Activated T-cell treated with anti-CD3 and anti-CD28 coated beads, Interleukin-2, amount 50 U/mL, for 72 hours (primary cell): ENCODE measurements at places on chromosomes 4 and X. TPM values are rescaled to one million over a fixed set of nuclear protein-coding genes. Genes with fewer than 3 reads are reported as not detected.

- no peaks in the 10 kb centered on the region for H3K36me3 ChIP-seq
- no peak overlapping the region for H3K27ac ChIP-seq
- peaks cover 38% of the 10 kb centered on the region for H3K27me3 ChIP-seq
- no peak for DNase-seq
- no peak overlapping the region for H3K4me3 ChIP-seq
These were observed 99.5 kb downstream of the COX18 start for GRCh38 chr4:72969976-72970375.

DNA sequence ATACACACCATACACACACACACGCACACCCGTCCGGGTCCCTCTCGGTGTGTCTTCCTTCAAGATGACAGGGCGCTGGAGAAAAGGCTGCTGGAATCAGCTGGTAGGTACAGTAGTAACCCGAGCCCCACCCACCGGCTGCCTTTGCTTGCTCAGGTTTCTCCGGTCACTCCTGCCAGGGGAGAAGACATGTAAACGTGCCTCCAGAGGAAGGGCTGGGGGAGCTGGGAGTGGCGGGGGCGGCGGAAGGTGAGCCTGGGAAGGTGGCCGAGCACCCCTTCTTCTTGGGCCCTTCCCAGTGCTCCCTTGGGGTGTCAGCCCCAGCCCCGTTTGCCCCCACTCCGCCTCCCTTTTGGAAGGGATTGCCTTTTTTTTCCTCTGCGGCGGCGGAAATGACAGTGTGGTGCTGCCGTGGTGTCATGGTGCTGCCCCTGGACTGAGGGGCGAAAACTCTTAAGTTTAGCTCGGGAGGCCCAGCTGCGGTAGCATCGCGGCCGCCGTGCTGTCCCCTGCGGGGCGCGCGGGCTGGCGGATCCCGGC is at the start of gene MID2:
MID2 (plus strand) TSS at position 169 of the 540 bp plus-strand sequence. CDS start 561 bp downstream, outside the sequence.
- H3K27ac ChIP-seq = peak within 1 kb of the TSS; percentile 14
- H3K4me1 ChIP-seq = peaks cover 36% of the 10 kb centered on the region
- H3K36me3 ChIP-seq = no peaks in the 10 kb centered on the region

DNA sequence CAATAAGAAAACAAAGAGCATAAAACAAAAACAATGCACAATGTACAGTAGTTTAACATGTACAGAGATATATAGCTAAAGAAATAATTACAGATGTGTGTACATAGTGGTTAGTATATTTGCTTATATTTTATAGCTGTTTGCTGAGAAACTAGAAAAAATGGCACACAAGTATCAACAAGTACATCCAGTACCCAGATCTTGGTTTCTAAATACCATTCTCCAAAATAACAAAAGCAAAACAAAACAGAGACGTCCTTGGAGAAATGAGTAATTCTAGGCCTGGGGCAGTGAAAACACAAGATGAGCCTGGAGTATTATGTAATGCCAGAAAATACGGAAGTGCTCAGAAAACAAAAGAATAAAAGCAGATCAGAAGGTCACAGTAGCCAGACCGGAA is 189.6 kb downstream of the TMEM47 start:
- H3K27ac ChIP-seq = no peak overlapping the region
- no peaks in the 10 kb centered on the region for H3K36me3 ChIP-seq
- no peak for DNase-seq
- no peak overlapping the region for H3K4me3 ChIP-seq
- H3K4me1 ChIP-seq = no peaks in the 10 kb centered on the region

The GLRB gene
- not detected for total RNA-seq

- no peak overlapping the region for H3K4me3 ChIP-seq
- peaks cover 36% of the 10 kb centered on the region for H3K27me3 ChIP-seq
- peaks cover 5% of the 10 kb centered on the region for H3K4me1 ChIP-seq
- DNase-seq = no peak
- no peak overlapping the region for H3K27ac ChIP-seq
- no peaks in the 10 kb centered on the region for H3K36me3 ChIP-seq
These were observed 87.3 kb downstream of the PJA1 start for GRCh38 chrX:69077895-69078455.

DNA sequence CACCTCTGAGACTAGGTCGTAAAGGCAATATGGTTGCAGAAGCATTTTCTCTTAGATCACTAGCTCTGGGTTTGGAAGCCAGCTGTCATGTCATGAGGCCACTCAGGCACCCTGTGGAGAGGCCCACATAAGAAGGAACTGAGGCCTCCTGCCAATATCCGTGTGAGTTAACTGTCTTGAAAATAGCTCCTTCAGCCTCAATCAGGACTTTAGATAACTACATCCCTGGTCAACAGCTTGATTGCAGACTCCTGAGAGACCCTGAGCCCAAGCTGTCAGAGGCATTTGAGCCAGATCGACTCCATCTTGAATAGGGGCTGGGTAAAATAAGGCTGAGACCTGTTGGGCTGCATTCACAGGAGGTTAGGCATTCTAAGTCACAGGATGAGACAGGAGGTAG is 15.1 kb upstream of the REPS2 start:
- no peak for DNase-seq
- no peak overlapping the region for H3K4me3 ChIP-seq
- H3K27ac ChIP-seq = no peak overlapping the region
- peaks cover 33% of the 10 kb centered on the region for H3K27me3 ChIP-seq
- no peaks in the 10 kb centered on the region for H3K36me3 ChIP-seq

- H3K4me1 ChIP-seq = no peaks in the 10 kb centered on the region
- no peak overlapping the region for H3K27ac ChIP-seq
These were observed 150.0 kb downstream of the PRKX start for GRCh38 chrX:3563451-3563850.

GRCh38 chr4:114277690-114278089 is 298.2 kb upstream of the ARSJ start:
- no peak overlapping the region for H3K27ac ChIP-seq
- no peak overlapping the region for H3K4me3 ChIP-seq
- H3K36me3 ChIP-seq = no peaks in the 10 kb centered on the region
- no peaks in the 10 kb centered on the region for H3K4me1 ChIP-seq
- no peaks in the 10 kb centered on the region for H3K27me3 ChIP-seq
- DNase-seq = no peak

GRCh38 chr4:72679666-72680065 is 110.6 kb upstream of the ADAMTS3 start:
- no peak for DNase-seq
- no peaks in the 10 kb centered on the region for H3K4me1 ChIP-seq
- no peak overlapping the region for H3K4me3 ChIP-seq

GRCh38 chr4:84767168-84767567 is 184.2 kb downstream of the CDS1 start:
- peak overlapping the region; percentile 9 for H3K27ac ChIP-seq
- no peaks in the 10 kb centered on the region for H3K36me3 ChIP-seq
- H3K4me1 ChIP-seq = no peaks in the 10 kb centered on the region
- DNase-seq = no peak
- H3K27me3 ChIP-seq = no peaks in the 10 kb centered on the region
- H3K4me3 ChIP-seq = no peak overlapping the region

DNA sequence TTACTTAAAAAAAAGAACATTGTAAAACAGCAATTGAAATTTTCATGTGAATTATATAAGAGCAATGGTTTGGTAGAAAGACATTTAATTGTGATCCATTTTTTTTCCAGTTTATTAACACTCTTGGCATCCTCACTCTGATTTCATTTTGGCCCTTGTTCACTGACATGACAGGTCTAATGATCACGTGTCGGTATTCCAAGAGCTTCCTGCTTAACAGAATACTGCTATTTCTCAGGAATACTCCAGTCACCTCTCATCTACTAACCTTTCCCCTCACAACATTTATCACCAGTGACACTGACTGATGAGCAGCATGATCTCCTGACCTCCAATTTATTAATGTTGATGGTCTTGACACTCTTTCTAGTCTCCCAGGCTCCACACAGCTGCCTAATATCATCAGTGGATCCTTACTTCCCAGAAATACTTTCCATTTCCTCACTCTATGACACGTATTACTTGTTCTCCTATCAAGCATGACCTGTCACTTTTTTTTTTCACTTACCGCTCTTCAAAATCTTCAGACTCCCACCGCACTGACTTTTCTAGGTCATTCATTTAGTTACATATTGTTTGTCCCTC is 847.8 kb upstream of the SLIT2 start:
- no peaks in the 10 kb centered on the region for H3K27me3 ChIP-seq
- no peak for DNase-seq
- H3K4me1 ChIP-seq = no peaks in the 10 kb centered on the region

- H3K4me1 ChIP-seq = no peaks in the 10 kb centered on the region
- no peak overlapping the region for H3K4me3 ChIP-seq
- no peak for DNase-seq
- H3K36me3 ChIP-seq = peaks cover 5% of the 10 kb centered on the region
These were observed 85.9 kb downstream of the PRKX start for GRCh38 chrX:3627594-3627993.

- peaks cover 69% of the 10 kb centered on the region for H3K4me1 ChIP-seq
- H3K27me3 ChIP-seq = peaks cover 7% of the 10 kb centered on the region
These were observed 45.8 kb upstream of the CLCN4 start for GRCh38 chrX:10110984-10111363.

GRCh38 chr4:104575278-104575677 is 80.6 kb upstream of the CXXC4 start:
- no peak overlapping the region for H3K4me3 ChIP-seq
- H3K4me1 ChIP-seq = no peaks in the 10 kb centered on the region
- no peak overlapping the region for H3K27ac ChIP-seq
- H3K27me3 ChIP-seq = no peaks in the 10 kb centered on the region
- DNase-seq = no peak

DNA sequence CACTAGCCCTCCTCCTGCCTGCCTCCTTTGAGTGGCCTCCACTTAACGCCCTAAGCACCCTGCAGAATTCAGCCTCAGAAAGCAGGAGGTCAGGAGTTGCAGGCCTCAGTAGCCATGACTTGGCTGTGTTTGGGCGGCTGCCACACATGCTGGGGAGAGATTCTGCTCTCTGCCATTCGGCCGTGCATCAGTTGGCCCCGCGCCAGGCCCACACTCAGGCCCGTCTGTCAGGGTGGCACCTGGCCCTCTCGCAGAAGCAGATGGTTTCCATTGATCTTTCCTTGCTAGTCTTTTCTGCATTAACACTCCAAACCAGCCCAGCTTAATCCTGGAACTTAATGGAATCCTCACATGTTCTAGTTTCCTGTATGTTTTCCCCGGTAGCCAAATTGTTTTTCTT is 30.7 kb upstream of the ATP6AP2 start:
- no peak for DNase-seq
- H3K4me3 ChIP-seq = no peak overlapping the region
- no peaks in the 10 kb centered on the region for H3K36me3 ChIP-seq
- H3K27me3 ChIP-seq = peaks cover 54% of the 10 kb centered on the region
- no peak overlapping the region for H3K27ac ChIP-seq
- no peaks in the 10 kb centered on the region for H3K4me1 ChIP-seq

DNA sequence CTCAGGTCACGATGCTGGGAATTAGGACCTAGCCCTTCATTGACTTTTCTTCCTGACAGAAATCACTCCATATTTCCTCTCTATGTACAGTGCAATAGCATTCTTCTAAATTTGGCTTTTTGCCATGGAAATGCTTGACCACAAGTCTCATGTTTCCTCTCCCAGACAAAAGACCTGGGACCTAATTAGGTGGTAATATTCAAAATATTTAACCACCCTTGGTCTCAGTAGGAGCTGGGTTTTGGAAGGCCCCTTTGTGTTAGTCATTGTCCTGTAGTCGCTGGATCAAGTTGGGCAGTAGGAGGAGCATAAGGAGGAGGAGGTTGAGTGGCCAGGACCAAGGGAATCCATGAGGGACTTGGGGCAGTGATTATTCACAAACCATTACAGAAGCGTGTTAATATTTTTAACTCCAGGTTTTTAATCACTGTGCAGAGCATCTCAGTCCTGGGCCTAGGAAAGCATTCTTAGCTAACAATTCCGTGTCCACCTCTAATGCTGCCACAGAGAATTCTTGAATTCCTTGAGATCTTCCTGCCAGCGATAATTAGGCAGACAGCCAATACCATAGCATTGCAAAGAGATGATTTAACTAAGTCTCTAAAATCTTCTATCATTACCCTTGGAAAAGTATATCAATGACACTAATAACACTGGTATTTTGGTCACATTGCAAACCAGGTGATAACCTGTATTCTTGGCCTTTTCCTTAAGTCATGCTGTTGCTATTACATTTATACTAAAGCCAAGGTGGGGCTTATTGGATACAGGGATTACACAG is 25.0 kb upstream of the SHROOM4 start:
- H3K4me1 ChIP-seq = no peaks in the 10 kb centered on the region
- DNase-seq = no peak
- no peaks in the 10 kb centered on the region for H3K36me3 ChIP-seq
- no peak overlapping the region for H3K4me3 ChIP-seq

The GPRASP3 gene
- 3.1 TPM for total RNA-seq
